Lung (tissue), 17 donors: ENCODE measurements at places on chromosomes 3 and 15.

GRCh38 chr3:32109256-32109655 lies 2.8 kb downstream of the GPD1L start:
- DNase-seq, result peak; percentile 98

GRCh38 chr3:17132286-17133115 lies 247.7 kb downstream of the PLCL2 start:
- no peak for DNase-seq

DNA sequence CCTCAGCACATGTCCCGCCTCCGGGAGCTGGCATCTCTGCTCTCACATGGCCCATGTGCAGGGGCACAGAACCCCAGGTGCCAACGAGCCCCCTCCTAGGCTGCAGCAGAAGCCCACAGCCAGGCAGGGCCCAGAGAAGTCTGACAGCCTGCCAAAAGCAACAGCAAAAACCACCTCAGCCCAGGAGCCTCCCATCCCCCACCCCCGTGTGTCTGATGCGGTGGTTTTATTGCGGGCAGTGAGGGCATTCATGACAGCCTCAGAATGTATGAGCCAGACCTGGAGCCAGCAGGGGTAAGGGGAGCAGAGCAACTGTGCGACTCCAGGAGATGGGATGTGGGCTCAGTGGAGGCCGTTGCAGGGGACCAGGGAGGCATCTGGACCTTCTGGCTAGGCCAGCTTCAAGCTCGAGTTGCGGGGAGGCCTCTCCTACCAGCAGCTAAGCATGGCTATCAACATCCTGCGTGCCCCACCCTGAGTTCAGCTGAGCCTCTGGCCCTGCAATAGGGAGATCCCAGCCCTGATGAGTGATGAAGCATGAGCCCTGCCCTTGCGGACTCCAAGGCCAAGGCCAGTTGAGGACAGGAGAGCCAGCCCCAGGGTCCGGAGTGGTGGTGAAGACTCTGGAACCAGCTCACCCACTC lies 52.5 kb downstream of the CYP11A1 start:
- DNase-seq, result no peak

GRCh38 chr3:52779837-52780585 lies 2.6 kb downstream of the ITIH1 start:
- DNase-seq, result no peak

DNA sequence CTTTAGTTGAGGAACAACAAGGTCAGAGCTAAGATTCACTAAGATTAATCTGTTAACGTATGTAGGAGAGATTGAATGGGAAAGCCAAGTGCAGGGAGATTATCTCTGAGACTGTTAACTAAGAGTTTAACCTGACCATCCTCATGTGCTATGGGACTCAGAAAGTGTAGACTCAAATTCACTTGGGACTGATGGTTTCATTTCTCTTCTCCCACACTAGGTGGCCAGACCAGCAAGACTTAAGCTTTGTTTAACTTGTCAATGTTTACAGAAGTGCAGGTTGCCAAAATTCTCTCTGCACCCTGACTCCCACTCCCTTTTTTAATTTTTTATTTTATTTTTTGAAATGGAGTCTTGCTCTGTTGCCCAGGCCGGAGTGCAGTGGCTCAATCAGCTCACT lies 6.3 kb upstream of the HEXA start:
- no peak for DNase-seq
